ENCODE measurements at places on chromosomes 2 and 18.
A peak's percentile ranks its signal among the peaks of the same experiment; 100 is the strongest.

DNA sequence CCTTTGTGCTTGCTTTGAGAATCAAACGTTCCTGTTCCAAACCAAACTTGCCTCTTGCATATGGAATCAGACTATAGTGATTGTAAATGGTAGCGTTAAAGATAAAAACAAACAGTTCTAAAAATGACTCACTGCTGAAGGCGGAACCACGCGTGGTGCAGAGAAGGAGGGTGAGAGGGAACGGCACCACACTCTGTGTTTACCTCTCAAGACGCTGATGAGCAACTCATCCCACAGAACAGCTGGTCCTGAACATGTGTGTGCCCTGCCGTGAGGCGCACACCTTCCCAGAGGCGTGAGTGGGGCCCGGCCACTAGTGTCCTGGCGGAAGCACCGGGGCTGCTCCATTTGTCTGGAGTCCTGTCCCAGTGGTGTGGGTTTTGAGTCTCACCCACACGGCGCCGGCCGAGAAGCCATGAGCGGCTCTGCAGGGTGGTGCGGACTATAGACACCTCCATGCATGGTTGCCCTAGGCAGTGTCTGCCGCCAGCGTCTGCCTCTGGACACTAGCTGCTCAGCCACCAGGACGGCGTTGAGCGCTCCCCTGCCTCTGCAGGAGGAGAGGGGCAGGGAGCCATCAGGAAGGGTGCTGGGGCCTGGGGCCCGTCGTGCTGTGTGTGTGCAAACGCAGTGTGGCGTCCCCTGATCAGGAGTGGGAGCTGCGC is 52.1 kb downstream of the NFATC1 start:
- peak; percentile 30 for DNase-seq

DNA sequence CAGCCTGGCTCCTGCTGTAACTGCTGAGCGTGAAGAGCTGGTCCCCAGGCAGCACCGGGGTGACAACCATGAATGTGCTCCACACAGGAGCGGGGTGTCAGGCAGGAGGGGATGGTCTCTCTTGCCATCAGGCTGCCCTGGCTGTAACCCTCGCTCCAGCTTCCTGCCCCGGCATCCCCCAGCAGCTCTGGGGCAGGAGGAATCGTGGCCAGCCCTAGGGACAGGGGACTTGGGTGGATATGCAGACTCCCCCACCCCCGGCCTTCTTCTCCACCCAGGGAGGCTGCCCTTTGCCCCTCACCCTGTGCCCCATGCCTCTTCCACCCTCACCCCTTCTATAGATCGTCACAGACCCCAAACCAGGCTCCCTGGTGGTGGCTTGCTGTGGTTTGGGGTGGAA is 69.4 kb upstream of the SMAD7 start:
- no peak for DNase-seq

DNA sequence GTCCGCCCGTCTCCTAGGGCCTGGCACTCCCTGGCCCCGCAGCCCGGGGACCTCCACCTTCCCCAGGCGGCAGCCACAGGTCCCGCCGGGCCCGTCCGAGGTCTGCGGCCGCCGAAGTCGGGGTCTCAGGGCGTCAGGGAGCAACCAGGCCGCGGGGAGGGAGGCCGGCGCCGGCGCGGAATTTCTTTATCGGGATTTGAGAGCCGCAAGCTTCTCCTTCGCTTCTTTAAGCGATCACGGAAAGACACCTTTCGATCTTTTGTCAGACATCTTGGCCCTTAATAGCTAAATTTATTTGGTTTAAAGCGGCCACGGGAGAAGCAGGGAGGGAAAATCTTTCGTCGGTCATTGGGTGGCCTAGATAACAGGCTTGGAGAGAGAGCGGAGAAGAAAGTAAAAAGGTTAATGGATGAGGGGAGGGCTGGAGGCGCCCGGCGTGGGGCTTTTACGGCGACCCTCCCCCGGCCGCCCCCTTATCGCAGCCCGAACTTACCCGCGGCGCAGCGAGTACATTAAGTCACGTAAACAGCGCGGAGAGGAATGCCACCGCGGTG is 4.3 kb upstream of the GATA6 start:
- no peak for DNase-seq

- no peak for DNase-seq
Measured at GRCh38 chr18:44817831-44818473, 137.3 kb downstream of the SETBP1 start.

DNA sequence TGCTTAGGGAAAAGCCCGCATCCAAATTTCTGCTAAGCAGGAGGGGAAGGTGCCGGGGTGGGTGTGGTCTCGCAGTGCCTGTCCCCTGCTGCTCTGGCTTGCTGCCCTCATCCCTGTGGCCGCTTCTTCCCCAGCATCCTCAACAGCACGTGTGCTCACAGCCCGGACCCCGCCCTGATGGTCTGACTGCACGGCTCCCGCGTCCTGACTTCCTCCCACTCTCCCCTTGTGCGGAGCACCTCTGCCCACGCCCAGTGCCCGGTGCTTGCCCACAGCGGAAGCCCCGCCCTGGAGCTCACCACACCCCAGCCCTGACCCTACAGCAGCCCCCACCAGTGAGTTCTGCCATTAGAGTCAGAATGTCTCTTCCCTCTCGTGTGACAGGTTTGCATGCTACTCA is 277.9 kb downstream of the NDUFA10 start:
- no peak for DNase-seq

GRCh38 chr2:67879586-67880290 is 183.1 kb downstream of the C1D start:
- DNase-seq, result no peak

DNA sequence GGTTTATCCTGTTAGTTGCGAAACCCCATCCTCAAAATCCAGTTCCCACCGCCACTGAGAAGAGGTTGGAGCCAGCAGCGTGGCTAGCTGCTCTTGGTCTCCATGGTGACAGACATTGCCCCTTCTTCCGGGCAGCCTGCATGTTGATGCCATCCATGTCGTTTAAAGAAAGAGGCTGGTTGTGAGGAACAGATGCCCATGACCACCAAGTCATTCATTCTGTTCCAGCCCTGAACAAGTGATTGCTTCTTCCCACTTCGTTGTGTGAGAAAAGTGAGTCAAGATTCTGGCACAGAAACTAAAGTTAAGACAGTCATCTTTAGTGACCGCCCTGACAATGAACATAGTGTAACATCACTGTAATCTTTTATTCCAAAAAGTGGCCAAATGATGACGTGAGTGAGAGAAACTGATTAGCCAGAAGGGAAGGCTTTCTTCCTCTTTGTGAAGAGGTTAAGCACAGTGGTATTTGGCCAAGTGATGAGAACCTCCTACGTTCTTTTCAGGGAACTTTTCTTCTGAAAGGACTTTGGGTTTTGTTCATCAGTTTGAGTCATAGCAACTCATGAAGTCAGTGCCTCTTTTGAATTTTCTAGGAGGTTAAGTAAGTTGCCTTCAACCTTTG is 272.5 kb downstream of the GALR1 start:
- no peak for DNase-seq

DNA sequence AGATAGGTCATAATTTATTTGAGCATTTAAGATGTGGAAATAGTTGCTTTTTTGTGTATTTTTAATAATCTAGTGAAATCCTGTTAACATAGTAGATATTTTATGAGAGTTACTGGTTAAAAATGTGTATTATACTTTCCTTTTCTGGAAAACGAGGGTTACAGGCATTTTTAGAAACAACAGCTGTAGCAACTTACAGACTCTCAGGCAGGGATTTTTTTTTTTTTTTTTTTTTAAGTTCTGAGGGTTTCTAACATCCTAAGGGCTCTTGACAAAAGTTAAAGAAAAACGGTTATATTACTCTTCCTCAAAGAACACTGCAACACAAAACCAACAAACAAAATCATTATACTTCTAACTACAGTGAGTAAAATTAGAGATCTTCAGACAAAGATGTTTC is 205.9 kb downstream of the ACKR3 start:
- no peak for DNase-seq

GRCh38 chr18:61896757-61897156 is 4.0 kb upstream of the RNF152 start:
- no peak for DNase-seq

- no peak for DNase-seq
Measured at GRCh38 chr2:101231937-101232730, 20.6 kb upstream of the CNOT11 start.

GRCh38 chr2:47214990-47215389 is 59.9 kb upstream of the STPG4 start:
- DNase-seq, result no peak

DNA sequence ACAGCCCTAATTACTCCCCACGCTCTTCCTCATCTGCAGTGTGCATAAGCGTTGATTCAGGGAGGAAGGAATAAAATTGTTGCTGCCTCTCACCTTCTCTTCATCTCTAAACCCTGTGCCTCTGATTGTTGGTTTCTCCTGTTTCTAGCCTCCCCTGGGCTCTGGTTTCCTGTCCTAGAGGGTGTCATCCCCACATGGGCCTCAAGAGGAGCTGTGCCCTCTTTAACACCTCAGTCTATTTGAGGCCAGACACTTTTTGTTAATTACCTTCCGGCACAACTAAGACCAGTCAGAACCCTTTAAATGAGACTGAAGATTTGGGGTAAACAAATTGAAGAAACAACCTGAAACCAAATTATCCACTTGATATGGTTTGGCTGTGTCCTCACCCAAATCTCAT is 9.7 kb downstream of the CTAGE1 start:
- no peak for DNase-seq

DNA sequence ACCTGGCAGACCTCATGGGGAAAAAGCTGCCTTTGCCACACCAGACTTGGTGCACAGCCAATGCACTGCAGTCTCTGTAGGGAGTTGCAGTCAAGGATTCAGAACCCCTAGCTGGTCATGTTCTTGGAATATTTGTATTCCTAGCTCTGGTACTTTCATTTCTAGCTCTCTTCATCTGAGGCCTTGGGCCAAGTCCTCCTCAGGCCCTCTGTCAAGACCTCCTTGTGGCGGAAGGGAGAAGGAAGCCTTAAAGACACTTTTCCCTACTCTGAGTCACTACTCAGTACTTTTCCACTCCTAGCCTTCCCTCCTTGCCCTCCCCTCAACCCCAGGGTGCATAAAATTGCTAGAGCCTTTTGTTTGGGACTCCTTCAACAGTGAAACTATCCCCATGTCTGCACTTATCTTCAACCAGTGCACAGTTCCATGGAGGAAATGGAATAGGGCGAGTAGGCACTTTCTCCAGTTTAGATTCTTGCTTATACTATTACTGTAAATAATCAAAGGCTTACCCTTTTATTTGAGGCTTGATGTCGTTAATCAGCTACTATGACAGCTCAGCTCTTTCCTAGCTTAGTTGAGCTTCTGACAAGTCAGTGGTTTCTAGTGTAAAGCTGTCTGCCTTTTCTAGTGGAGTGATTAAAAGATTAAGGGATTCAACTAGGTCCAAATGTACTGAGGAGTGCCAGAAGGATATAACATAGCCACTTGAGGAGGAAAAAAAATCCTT is 15.8 kb downstream of the M1AP start:
- no peak for DNase-seq

DNA sequence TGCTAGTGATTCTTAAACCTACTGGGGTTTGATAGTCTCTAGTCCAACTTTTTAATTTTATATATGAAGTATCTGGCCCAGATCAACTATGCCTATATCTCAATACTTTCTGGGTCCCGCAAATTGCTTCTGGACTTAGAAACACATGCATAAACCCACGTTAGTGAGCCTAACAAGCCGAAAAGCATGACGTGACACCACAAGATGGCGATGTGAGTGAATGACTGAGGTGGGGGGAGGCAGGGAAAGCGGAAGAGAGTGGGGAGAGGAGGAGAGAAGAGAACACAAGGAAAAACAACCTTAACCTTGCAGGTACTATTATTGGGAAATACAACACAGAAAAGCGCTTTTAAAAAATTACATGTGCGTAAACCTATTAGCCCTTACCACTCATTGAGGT is 13.8 kb downstream of the PDIA6 start:
- DNase-seq, result no peak

- DNase-seq, result no peak
Measured at GRCh38 chr2:109155553-109156451, 26.8 kb downstream of the SH3RF3 start.

DNA sequence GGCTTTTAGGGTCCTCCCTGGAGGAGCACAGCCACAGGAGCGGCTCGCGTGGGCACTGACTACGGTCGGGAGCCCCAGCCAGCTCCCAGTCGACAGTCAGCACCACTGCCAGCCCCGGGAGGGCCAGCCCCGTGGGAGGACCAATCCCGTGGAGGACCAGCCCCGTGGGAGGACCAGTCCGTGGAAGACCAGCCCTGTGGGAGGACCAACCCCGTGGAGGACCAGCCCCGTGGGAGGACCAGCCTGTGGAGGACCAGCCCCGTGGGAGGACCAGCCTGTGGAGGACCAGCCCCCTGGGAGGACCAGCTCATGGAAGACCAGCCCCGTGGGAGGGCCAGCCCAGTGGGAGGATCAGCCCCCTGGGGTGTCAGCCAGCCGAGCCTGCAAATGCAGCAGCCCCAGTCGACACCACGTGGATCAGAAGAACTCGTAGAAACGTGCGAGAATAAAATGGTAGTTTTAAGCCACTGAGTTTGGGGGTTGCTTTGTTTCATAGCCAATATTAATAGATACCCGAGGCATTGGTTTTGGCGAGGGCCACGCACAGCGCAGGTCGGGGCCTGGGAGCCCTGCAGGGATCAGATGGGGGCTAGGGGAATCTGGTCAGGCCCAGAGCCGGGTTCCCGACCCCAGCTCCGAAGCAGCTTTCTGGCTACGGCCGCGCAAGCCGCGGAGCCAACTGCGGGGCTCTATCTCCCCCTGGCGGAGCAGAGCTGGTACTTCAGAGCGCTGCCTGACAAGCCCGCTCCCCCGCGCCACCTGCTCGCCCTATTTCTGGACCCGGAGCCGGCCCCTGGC is 73.0 kb downstream of the TEX51 start:
- peak; percentile 75 for DNase-seq

DNA sequence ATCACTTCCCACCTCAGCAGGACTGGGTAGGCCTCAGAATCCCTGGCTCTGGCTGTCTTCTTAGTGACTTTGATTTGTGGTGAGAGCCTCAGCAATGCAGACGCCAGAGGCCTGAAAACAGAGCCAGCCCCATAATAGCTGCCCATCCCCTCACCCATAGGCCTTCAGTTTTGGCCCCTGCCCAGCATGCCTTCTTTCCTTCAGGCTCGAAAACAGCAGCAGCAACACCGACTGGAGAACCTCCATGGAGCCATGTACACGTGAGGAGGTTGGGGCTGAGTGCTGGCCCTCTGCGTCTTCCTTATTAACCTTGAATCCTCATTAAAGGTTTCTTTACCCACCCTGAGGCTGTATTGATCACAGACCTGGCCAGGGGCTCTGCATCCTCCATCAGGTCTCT is 1.7 kb downstream of the RNF181 start:
- DNase-seq, result no peak

DNA sequence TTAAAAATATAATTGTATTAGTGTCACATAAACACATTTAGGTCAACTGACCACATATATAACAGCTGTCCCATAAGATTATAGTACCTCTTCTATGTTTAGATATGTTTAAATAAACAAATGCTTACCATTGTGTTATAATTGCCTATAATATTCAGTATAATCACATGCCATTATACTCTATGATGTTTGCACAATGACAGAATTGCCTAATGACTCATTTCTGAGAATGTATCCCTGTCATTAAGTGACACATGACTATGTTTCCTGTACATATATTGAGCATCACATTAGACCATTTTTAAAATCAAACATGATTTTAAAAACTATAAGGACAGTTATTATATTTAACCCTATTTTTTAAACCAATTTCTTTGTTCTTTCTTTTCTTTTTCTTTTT is 89.8 kb downstream of the HS6ST1 start:
- DNase-seq, result no peak

GRCh38 chr2:9627310-9627709 is 3.5 kb downstream of the YWHAQ start:
- DNase-seq, result peak; percentile 59

- no peak for DNase-seq
Measured at GRCh38 chr2:207409517-207409916, 120.2 kb upstream of the CREB1 start.

GRCh38 chr2:197498937-197499593 is 575 bp downstream of the HSPD1 start:
- peak; percentile 74 for DNase-seq

All from activated CD4-positive, alpha-beta memory T cell treated with anti-CD3 and anti-CD28 coated beads for 36 hours (primary cell).